ENCODE measurements at places on chromosomes 1 and 21.

GRCh38 chr1:5725406-5725805 lies 266.8 kb downstream of the NPHP4 start:
- no peak for DNase-seq

- DNase-seq: no peak
Measured at GRCh38 chr1:96721053-96721415, 550 bp upstream of the PTBP2 start.

GRCh38 chr1:1123581-1124507 lies 8.0 kb upstream of the C1orf159 start:
- no peak for DNase-seq

DNA sequence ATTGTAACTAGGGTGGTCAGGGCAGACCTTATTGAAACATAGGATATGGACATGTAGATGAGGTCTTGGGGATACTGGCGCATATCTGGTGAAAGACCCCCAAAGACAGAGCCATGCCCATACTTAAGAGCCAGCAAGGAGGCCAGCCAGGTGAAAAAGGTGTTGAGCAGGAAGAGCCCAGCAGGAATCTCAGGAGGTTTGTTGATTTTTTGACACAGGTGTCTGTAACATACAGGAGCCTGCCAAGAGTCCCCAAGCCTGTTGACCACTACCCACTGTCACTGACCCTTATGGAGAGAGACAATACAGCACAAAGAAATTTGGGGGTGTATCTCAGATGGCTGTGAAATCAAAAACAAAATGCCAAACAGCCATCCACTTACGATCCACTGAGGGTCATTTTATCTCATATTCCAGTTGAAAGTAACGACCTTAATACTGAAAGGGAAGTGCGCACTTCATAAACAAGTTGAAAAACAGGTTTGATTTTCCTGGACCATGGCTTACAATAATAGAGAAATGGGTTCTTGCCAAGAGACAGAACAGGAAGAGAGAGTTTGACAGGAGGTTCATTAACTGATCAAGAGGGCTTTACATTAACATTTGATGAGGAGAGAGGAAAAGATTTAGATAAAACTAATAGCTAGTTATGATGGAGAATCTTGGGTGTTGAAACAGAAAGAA lies 163.6 kb downstream of the GLUL start:
- no peak for DNase-seq

DNA sequence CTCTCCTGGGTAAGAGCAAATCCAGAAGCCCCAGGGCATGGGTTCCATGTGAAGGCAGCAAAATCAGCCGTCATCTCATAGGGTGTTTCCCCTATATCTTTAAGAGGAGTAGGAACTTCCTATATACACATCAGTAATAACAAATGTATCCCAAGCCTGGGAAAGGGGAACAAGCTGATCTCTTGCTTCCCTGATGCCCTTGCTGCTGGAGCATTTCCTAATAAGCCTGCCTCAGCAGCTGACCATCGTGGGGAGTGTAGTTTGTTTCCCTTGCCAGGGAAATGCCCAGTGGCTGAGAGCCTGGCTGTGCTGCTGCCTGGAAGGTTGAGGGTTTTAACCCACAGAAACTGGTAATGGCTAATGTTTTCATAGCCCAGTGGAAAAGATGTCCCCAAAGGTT lies 177.0 kb downstream of the NPHP4 start:
- no peak for DNase-seq

GRCh38 chr1:21550097-21550496 lies 40.9 kb downstream of the ALPL start:
- no peak for DNase-seq
